ENCODE measurements at places on chromosomes 5 and 9.
A peak's percentile ranks its signal among the peaks of the same experiment; 100 is the strongest.

DNA sequence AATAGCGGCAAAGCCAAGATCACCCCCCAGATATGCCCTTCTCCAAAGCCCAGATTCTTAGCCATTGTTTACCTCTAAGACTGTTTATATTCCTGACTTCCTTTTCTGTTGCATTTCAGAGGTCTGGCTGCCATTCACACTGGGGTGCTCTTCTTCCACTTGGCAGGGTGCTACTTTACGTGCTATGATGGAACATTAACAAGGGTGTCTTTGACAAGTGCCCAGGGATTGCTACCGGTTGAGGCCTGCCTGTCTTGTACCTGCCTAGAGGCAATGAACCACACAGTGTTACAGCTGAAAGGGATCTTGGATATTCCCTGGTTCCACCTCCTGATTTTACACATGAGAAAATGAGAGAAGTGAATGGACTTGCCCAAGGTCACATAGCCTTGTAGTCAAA is 352.1 kb upstream of the KIF2A start:
- DNase-seq, result no peak

DNA sequence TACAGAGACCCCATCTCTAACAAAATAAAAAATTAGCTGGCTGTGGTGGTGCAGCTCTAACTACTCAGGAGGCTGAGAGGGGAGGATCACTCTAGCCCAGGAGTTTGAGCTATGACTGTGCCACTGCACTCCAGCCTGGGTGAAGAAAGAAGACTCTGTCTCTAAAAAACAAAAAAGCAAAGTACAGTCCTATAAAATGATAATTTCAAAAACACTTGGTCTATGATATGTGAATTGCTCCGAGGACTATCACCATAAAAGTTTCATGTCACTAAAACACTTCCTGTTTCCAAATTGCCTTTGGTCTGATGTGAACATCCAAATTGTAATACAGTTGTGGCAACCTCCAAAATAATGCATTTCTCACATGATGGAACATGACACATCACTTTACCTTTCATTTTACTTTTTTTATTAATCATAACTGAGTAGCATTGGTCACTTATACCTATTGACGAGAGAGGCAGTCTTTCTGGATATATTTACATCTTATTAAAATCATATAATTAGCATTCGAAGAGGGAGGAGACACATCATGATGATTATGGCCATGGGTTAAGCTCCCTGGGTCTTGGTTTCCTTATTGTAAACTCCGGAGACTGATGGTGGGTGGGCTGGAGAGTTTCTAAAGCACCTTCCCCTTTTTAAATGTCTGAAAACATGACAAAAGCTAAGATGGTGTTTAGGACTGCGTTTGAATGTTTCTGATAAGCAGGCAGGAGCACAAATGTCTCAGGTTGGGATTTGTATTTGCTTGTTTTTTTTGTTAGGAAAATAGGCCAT is 25.8 kb upstream of the CD180 start:
- DNase-seq, result no peak

DNA sequence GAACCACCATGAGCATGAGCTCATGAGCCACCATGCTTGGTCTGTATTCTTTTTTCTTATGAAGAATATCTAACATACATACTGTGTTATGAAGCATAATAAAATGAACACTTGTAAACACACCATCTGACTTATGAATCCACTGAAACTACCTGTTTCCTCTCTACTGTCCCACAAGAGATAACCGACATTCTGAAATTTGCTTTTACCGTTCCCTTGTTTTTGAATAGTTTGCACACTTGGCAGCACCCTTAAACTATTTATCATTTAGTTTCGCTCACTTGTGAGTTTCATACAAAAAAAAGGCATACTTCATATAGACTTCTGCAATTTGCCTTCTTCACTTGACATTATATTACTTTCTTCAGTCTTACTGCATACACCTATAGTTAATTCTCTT is 8.9 kb downstream of the LARS1 start:
- DNase-seq, result no peak

DNA sequence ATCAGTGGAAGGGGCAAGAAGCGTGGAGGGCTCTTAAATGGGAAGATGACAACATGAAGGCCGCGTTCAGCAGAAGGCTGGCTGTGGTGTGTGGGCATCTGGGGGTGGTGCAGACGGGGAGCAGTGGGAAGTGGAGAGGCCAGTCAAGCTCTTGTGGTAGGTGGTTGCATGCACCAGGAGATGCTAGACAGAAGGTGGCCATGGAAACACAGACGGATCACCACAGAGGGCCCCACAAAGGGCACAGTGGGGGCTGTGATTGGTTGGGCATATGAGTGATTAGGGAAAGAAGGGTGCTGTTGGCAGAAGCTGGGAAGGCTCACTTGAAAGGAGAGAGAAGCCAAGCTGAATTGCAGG is 14.7 kb downstream of the MTMR12 start:
- DNase-seq, result no peak

- DNase-seq, result peak; percentile 100
Observed at GRCh38 chr5:90293931-90294330, 115.6 kb downstream of the CETN3 start.

DNA sequence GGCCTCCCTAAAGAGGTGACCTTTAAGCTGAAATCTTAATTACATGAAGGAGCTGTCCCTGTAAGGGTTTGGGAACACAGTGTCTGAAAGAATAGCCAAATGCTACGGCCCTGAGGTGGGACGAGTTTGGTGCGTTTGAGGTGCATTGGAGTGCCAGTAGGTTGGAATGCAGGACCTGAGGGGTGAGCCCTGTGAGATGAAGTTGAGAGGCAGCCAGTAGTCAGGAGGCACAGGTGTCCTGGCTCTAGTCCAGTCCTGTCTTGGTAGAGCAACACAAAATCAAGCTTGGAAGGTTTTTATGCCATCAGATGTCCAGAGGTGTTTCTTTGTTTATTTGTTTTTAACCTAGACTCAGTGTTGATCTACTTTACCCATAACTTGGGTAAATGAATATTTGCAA is 108.5 kb downstream of the ARHGAP26 start:
- DNase-seq, result no peak

DNA sequence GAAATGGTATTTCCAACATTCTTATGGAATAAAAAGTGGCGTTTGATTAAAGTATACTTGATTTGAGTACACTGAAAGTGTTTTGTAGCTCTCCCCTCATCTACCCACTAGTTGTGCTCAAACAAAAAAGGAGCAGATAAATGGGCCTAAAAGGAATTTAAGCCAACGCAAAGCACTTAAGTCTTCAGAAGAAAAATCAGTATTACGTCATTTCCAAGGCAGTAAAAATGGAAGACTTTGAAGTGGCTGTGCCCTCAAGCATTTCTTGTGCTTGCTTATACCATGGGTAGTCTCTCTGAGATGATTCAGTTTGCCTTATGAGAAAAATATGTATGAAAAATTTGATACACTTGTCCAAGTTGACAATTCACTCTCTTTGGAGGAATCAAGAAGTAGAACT is 279.9 kb upstream of the CD180 start:
- peak; percentile 16 for DNase-seq

DNA sequence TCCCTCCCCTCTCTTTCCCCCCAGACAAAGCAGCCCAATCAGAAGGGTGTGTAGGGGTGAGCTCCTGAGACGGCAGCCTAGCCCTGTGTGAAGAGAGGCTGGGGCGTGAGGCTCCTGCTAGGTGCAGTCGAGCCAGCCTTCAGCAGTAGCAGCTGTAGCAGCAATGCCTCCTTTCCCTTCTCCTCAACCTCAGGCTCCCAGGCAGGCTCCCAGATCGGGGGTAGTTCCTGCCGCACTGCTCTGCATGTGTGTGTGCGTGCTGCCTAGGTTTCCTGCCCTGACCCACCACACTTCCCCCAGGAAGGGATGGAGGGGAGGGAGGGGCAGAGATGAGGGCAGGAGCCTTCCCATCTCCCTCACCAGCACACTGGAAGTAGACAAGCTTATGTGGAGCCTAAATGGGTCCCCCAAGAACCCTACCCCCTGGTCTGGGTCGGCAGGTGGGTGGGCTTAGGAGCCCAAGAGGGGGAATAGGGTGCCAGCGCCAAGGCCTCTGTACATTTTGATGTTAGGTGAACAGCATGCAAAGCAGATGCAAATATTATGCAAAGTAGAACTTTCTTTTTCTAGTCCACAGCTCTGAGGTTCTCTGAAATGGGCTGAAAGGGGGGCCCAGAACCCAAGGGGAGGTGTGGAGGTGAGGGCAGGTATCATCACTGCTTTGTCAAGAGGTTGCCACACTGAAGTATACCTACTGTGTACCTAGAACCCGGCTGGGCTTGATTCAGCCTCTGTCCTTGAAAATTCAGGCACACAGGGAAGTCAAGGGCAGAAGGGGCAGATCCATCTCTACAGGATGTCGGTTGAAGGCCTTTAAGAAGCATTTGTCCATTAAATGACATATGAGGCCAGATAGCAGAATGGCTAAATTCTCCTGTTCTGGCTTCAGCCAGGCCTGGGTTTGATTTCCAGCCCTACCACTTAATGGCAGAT is 57.8 kb downstream of the CXXC5 start:
- no peak for DNase-seq

- no peak for DNase-seq
Observed at GRCh38 chr9:129525656-129526196, 95.2 kb downstream of the C9orf50 start.

DNA sequence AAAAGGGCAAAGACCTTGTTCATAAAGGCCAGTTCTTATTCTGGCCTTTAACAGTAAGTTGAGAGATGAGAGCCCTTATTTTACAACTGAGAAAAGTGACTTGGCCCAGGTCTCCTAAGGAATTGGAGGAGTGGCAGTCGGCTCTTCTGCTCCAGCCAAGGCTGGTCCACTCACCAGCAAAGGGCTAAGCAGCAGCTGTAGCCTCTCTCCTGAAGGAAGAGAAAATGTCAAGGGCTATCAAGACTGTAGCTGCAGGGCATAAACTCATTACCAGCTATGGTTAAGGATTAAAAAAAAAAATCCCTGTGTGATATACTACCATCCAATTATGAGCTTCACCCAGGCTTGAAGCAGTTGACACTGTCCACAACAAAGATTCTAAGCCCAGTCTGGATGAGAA is 138.6 kb upstream of the RAD23B start:
- DNase-seq, result no peak

GRCh38 chr5:104611135-104611767 is 1048.7 kb upstream of the NUDT12 start:
- DNase-seq, result no peak

DNA sequence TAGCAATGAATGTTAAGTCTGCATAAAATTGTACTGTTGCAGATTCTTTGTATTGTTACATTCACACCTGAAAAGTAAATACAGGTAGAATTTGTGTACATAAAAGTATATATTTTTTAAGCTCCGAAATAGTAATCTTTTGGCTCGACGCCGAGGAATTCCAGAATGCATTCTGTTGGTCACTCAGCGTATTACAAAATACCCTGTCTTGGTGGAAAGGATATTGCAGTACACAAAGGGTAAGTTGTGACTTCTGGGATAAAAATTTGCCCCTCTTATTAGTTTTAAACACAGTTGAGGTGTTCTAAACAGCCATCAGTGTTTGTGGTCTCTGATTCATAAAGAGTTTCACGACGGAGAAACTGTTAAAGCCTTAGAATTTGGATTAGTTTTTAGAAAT is 257.6 kb downstream of the ARHGEF28 start:
- peak; percentile 26 for DNase-seq

DNA sequence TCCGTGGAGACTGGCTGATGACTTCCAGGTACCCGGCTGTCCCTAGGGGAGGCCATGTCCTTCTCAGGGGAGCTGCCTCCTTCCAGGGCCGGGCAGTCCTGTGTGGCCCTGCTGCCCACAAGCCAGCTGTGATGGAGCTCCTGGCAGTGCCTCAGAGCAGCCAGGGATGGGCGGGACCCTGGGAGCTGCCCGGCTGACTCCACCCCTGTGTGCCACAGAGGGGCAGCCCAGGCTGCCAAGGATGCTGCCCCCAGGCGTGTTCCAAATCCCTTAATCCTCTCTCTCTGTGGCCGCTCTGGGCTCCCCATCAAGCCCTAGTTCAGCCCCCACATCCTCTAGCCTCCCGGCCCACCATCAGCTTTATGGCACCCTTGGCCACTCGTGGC is 7.0 kb upstream of the SCGB3A1 start:
- DNase-seq, result no peak

- no peak for DNase-seq
Observed at GRCh38 chr5:143738417-143739401, 73.3 kb upstream of the HMHB1 start.

- DNase-seq, result no peak
Observed at GRCh38 chr9:93259490-93260262, 75.7 kb downstream of the WNK2 start.

DNA sequence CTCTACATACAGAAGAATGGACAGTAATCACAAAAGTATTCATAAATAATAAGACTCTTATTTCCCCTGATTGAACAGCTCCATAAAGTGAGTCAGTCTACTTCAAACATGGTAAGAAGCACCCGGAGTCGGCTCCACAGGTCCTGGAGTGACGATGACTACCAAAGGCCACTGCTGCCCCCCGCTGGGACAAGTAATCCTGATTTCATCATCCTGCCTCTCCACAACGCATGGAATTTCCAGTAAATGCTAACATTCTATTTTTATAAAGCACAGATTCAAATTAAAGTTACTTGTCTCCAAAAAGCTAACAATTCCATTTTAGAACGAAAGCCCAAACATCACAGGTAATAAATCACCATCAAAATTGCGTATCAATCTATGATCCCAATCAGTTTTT is 16.2 kb downstream of the ATPSCKMT start:
- peak; percentile 87 for DNase-seq

DNA sequence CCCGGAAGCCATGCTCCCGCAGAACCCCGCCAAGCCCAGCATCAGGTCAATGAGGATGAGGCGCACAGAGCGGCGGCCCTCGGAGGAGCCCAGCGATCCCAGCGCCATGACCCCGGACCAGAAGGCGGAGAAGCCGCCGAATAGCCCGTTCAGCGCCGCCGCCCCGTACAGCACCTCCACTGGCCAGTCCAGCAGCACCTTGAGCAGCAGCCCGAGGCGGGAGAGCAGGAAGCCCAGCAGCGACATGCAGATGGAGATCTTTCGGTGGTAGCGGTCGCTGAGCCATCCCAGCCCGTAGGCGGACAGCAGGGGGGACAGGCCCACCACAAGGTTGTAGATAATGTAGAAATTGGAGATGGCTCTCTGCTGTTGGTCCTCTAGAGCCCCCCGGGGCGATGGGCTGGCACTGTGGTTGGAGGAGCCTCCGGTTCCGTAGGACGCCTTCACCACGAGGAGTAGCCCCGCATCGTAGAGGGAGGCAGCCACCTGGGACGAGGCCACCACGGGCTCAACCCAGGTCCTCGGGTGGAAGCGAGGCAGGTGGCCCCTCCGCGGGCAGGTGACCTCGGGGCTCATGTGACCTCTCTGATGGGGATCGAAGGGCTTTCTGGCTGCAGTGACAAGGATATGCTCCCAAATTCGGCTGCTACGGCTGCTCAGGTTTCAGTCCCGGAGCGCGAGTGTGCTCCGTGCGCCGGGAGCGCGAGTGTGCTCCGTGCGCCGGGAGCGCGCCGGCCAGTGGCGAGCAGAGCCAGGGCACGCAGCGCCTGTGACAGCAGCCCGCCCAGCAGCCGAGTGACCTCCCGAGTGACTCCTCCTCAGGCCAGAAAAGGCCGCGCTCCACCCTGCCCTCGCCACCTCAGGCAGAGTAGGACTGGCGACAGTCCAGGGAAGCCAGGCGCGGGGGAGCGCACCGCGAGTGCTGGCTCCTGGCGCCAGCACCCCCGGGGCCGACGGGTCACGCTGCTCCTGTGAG is at the start of gene SLC46A2:
Gene SLC46A2 (minus strand): TSS at position 771 of the 976 bp plus-strand sequence. CDS start 195 bp downstream, at position 576.
- no peak for DNase-seq

- DNase-seq, result no peak
Observed at GRCh38 chr5:121430538-121430937, 421.1 kb upstream of the FTMT start.

GRCh38 chr9:5793812-5794211 is 39.1 kb downstream of the ERMP1 start:
- no peak for DNase-seq

All from astrocyte (in vitro differentiated cells and primary cell).